Lower lobe of right lung (tissue), 2 donors: ENCODE measurements at places on chromosomes 4 and X. TPM values are rescaled to one million over a fixed set of nuclear protein-coding genes. Genes with fewer than 3 reads are reported as not detected.

GRCh38 chrX:20514358-20514757 lies 247.6 kb upstream of the RPS6KA3 start:
- no peaks in the 10 kb centered on the region for H3K4me1 ChIP-seq
- H3K4me3 ChIP-seq = no peak overlapping the region
- no peak overlapping the region for H3K27ac ChIP-seq
- H3K27me3 ChIP-seq = no peaks in the 10 kb centered on the region
- DNase-seq = no peak

GRCh38 chrX:78831523-78831922 lies 84.0 kb downstream of the LPAR4 start:
- H3K27me3 ChIP-seq = no peaks in the 10 kb centered on the region
- no peak overlapping the region for H3K27ac ChIP-seq
- H3K4me1 ChIP-seq = no peaks in the 10 kb centered on the region
- no peak overlapping the region for H3K4me3 ChIP-seq
- no peak for DNase-seq
- H3K36me3 ChIP-seq = no peaks in the 10 kb centered on the region

- H3K27ac ChIP-seq = no peak overlapping the region
- no peaks in the 10 kb centered on the region for H3K36me3 ChIP-seq
- no peak overlapping the region for H3K4me3 ChIP-seq
Measured at GRCh38 chr4:53019485-53020382, 157.6 kb downstream of the RASL11B start.

SHISA3 gene
- total RNA-seq = 3.7 TPM

- no peak overlapping the region for H3K27ac ChIP-seq
- no peaks in the 10 kb centered on the region for H3K4me1 ChIP-seq
- no peaks in the 10 kb centered on the region for H3K27me3 ChIP-seq
- H3K4me3 ChIP-seq = no peak overlapping the region
- H3K36me3 ChIP-seq = no peaks in the 10 kb centered on the region
Measured at GRCh38 chr4:112550728-112551127, 34.7 kb upstream of the NEUROG2 start.

DNA sequence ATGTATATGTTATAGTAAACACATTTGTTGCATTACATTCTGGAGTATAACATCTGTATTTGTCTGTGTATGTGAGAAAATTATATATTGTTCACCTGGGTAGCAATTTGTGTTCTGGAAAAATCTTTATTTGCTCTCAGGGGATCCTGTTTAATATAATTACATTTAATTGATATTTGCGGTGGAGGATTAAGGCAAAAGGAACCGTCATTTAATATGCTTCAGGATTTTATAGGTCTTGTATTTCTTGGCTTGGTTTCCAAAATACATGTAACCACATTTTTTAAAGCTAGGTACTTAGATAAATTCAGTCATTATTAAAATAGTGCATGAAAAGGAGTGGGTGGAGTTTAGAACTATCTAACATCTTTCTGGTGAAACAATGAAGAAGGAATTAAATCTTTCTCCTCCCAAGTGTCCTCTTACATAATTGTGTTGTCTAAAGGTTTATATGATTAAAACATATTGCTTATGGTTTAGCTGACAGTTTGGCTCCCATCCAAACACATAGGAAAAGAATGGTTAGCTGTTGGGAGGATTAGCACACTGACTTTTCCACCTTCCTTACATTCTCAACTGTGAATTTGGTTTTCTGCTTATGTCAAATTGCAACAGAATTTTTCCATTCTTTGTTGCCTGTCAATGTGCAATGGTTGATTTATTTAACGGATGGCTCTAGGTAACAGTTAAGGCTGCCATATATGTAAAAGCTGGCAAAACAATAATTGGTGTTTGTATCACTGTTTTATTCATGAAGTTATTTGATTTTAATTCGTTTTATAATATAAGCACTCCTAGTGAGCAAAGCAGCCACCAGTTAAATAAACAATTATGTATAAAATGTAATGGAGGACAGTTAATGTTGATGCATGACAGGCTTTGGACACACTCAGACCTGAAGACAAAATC lies 250.8 kb upstream of the SFRP2 start:
- H3K4me3 ChIP-seq = no peak overlapping the region
- H3K36me3 ChIP-seq = no peaks in the 10 kb centered on the region
- no peaks in the 10 kb centered on the region for H3K4me1 ChIP-seq
- no peak for DNase-seq
- no peak overlapping the region for H3K27ac ChIP-seq
